ENCODE measurements at places on chromosomes 2 and 18.
A peak's percentile ranks its signal among the peaks of the same experiment; 100 is the strongest.

- DNase-seq: no peak
Observed at GRCh38 chr2:204695506-204695905, 150.2 kb downstream of the PARD3B start.

DNA sequence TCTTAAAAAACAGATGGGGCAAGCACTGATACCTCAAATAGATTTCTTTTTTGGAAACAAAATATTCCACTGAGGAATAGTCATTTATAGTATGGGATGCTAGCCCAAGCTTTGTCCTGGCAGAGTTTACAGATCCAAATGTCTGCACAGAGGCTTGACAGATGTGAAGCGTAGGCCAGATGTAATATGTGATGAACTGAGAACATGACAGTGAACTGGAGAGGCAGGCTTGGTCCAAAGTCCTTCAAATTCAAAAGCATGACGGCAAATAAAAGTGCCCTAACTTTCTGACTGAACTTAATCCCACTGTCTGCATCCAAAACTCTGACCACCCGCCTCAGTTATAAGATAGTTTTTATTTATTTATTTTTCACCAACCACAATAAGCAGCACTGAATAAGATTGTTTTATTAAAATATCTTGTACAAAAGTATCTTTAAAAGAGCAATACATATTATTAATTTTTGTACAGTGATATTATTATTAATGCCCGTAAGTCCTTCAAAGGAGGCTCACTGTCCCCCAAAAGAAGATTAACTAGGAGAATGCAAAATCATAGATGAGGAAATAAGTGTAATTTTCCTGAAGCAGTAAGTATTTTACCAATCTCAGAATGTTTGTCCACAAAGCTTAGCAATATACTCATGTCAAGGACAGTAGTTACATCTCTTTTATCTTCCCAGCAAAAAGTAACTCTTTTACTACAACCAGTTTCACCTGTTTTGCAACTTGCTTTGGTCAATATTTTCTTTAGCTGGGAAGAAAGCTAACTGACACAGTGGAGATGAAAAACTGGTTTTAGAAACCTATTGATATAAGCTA is 10.7 kb upstream of the SPOPL start:
- no peak for DNase-seq

DNA sequence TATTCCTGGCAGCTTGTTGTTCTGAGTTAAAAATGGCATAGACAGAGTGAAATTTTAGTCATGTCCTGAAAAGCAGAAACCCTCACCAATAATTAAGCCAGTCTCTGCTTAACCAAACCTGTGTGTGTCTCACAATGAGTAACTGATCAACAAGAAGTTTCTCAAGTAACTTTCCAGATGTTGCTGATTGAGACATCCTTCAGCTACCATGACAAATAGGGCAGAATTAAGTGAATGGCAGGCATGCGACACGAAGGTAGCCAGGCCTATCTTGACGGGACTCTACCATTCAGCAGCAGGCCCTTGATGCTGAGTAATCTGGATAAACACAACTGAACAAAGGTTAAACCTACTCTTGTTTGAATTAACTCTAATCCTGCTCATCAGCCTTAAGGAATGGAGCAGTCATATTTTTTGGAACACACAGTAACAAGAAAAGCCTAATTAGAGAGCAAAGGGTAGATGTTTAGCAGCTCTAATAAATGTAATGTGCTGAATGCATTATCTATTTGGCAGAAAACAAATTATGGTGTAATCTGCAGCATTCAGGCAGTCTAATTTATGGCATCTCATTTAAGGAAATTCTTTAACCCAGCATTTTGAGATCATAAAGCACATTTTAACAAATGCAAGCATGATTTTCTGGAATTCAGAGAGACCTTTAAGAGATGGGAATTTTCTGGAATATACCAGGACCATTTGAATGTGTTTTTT is 159.5 kb upstream of the EPHA4 start:
- DNase-seq: no peak

DNA sequence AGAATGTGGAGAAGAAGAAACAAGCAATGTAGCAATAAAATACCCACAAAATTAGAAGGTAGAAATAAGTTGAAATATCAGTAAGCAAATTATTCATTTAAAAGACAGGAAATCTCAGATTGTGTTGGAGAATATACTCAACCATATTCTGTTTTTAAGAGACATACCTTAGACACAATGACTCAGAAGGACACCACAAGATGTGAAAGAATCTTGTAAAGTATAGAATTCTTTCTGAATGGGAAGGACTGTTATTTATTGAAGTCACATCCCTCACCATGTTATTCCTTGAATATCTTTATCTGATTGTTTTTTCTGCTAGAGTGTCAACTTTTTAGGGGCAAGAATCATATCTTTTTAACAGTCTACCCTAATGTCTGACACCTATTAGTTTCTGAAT is 50.4 kb downstream of the CTAGE1 start:
- no peak for DNase-seq

DNA sequence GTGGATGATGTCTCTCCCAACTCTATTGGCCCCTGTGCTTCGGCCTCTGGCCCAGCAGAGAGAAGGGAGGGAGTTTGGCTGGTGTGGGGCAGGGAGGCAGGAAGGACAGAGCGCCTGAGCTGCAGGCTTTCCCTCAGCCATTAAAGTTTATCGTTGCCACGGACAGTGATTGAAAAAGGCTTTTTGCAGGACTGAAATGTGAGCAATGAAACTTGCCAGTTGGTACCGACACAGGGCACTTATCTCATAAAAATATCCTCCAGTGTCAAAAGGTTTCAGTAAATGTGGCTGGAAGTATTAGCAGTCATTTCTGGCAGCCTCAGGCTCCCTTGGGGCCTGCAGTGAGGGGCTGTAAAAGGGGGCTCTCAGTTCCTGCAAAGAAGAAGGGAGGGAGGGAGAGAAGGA is 169.2 kb downstream of the GLI2 start:
- no peak for DNase-seq

DNA sequence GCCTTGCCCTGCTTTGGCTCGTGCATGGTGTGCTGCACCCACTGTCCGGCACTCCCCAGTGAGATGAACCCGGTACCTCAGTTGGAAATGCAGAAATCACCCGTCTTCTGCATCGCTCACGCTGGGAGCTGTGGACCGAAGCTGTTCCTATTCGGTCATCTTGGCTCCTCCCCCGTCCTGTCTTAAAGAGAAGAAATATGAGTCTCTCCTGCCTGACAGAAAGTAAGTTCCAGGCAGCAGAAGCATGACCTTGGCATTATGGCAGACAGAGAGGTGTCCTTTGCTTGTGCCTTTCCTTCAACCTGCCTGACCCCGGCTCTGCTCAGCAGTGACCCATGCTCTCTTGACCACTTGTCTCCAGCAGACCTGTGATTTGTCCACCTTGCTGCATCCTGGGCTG is 62.5 kb upstream of the CYP1B1 start:
- no peak for DNase-seq

DNA sequence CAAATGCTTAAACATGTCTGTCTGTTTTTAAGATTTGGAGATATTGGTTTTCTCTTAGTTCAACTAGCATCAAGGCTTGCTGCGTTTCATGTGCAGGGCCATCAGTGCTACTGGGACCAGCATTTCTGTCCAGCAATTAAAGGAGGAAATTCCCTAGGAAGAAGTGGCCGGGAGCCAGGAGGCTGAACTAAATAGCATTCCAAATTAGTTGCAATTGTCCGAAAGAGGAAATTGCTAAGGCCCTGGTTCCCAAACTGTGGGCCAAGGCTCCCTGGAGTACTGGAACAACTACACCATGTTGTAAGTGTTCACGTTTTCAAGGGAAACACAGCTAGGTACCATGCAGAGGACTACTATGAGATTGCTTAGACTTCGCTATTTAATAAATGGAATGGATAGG is 257.9 kb downstream of the PTPRM start:
- DNase-seq: no peak

- DNase-seq: no peak
Observed at GRCh38 chr18:74806700-74807416, 209.2 kb downstream of the ZNF407 start.

DNA sequence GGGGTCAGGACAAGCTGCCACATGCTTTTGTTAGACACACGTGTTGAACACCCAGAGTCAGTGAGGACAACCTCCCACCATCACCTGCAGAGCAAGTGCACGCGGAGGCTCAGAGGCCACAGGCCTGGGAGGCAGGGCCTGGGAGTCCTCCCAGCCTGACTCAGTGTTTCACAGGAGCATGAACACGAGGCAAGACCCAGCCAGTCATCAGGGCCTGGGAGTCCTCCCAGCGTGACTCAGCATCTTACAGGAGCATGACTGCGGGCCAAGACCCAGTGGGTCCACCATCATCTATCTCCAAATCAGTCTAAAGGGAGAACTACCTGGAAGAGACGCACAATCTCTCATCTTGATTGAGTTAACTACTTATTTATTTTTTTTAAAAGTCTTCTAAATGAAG is 112.6 kb upstream of the PXDN start:
- DNase-seq: no peak

GRCh38 chr2:39142904-39143605 is 22.2 kb upstream of the SOS1 start:
- DNase-seq: no peak

- DNase-seq: no peak
Observed at GRCh38 chr2:9168821-9169221, 37.8 kb upstream of the ASAP2 start.

- peak; percentile 45 for DNase-seq
Observed at GRCh38 chr2:43175020-43175441, 51.4 kb downstream of the ZFP36L2 start.

DNA sequence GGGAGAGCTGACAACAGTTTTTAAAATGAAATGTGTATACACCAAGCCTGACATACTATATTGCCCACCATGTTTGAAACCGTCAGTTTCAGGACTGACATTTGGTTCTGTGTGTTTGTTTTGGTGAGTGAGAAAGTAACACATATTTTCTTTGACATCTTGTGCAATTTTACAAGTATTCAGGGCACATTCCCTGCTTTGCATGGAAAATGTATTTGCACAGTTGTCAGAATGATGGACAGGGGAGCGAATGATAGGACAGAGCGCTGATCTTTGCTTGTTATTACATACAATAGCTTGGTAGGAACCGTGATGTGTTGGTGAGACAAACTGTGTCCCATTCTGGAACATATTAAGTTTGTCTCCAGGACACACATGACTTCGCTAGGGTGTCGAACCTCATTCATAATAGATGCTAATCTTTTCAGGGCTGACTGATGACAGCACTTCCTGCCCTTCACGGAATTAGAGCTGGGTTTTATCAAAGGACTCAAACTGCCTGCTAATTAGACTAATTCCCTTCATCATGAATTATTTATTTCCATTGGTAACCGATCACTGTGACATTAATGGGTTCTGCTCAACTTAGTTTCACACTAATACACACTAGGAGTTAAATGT is 158.5 kb downstream of the CDCA7 start:
- no peak for DNase-seq

GRCh38 chr18:77111449-77111848 is 21.1 kb downstream of the MBP start:
- DNase-seq: no peak

DNA sequence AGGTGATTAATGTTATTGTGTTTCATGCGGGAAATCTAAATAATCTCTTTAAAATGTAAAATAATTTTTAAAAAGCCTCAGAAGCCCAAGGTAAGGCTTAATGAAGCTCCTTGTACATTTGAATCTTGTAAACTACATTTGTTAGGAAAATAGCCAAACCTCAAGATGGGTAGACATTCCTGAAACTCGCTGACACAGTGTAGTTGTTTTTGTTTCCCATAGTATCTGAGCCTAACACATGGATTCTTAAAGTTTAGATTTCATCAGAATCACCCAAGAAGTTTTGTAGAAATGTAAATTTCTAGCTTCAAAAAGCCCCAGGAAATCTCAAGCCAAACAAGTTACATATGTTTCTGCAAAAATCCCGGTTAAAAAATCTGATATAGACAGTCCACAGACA is 1221.1 kb upstream of the ACVR2A start:
- DNase-seq: no peak

Data from activated CD8-positive, alpha-beta T cell treated with anti-CD3 and anti-CD28 coated beads for 36 hours (primary cell).